Esophagus squamous epithelium (tissue), 5 donors: ENCODE measurements at places on chromosomes 1 and 21.
A peak's percentile ranks its signal among the peaks of the same experiment; 100 is the strongest.

GRCh38 chr21:43874085-43874805 lies 9.2 kb downstream of the AGPAT3 start:
- no peak overlapping the region for H3K27ac ChIP-seq
- no peak for DNase-seq
- H3K27me3 ChIP-seq: no peaks in the 10 kb centered on the region
- no peaks in the 10 kb centered on the region for H3K36me3 ChIP-seq

- no peaks in the 10 kb centered on the region for H3K27me3 ChIP-seq
- no peak overlapping the region for H3K4me3 ChIP-seq
- H3K27ac ChIP-seq: no peak overlapping the region
- DNase-seq: no peak
- no peaks in the 10 kb centered on the region for H3K4me1 ChIP-seq
These were observed 363.4 kb downstream of the PDE4B start for GRCh38 chr1:66156144-66156543.

DNA sequence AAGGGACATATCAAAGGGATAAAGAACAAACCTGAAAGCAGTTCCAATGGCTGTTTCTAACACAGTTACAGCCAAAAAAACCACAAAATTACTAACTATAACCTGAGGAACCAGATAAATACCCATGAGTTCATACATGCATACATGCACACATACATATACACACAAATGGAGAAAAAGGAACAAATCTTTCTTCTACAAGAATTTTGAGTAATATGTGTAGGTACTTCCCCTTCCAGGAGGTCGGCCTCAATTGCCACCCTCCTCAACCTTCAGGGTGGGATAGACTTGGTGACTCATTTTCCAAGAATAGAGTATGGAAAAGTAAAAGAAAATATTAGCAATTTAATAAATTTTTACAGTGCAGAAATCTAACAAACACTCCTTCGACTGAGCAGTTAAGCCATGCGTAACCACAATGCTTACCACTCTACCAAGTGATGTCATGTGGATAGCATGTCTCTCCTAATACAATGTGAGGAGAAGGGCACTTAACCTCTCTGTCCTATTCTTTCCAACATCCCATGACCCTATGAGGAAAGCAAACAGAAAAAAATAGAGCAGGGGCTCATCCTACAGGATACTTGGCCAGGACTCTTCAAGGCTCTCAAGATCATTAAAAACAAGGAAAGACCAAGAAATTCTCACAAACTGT lies 243.0 kb upstream of the RUNX1 start:
- no peak for DNase-seq
- H3K27ac ChIP-seq: no peak overlapping the region
- no peak overlapping the region for H3K4me3 ChIP-seq
- H3K36me3 ChIP-seq: no peaks in the 10 kb centered on the region
- H3K27me3 ChIP-seq: no peaks in the 10 kb centered on the region

- no peak overlapping the region for H3K4me3 ChIP-seq
- no peaks in the 10 kb centered on the region for H3K36me3 ChIP-seq
- H3K4me1 ChIP-seq: no peaks in the 10 kb centered on the region
- no peak overlapping the region for H3K27ac ChIP-seq
These were observed 292.4 kb downstream of the PLPP3 start for GRCh38 chr1:56286956-56287355.

DNA sequence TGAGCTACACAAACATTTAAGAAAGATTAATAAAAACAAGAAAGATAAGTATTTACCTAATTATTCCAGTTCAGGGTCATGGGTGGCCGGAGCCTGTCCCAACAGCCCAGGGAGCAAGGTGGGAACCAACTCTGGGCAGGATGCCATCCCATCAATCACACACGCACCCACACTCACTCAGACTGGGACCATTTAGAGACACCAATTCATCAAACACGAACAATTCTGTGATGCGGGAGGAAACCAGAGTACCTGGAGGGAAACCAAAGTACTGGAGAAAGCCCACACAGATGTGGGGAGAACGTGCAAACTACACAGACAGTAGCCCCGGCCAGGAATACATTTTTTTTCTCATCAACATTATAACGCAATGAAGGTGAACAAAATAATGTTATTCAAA lies 16.2 kb downstream of the WASF2 start:
- H3K27me3 ChIP-seq: no peaks in the 10 kb centered on the region
- peaks cover 19% of the 10 kb centered on the region for H3K4me1 ChIP-seq
- peak overlapping the region; percentile 41 for H3K27ac ChIP-seq

DNA sequence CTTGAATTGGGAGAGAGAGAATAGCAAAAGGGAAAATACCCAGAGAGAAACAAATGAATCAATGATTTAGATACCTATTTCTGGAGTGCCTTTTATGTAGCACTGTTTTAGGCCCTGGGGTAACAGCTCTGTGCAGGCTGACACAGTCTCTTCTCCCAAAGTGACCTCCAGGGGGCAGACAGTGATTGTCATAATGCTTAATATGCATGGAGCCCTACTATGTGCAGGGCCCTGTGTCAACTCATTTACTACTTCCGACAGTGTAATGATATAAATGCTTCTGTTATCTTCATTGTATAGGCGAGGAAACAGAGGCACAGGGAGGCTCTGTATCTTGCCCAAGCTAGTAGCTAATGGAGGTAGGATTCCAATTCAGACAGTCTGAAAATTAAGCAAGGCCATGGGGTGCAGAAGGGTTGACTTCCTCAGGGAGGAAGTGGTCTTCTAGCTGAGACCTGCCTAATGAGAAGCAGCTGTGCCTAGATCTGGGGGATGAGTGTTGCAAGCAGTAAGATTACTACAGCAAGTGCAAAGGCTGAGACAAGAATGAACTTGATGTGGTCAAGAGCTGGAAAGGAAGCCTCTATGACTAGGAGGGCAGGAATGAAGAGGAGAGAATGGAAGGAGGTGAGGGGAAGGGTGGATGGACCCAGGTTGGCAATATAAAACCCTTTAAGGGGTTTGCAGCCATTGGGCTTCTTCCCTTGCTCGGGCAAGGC lies 16.2 kb upstream of the SERINC2 start:
- no peak for DNase-seq
- no peaks in the 10 kb centered on the region for H3K27me3 ChIP-seq
- peaks cover 11% of the 10 kb centered on the region for H3K4me1 ChIP-seq
- no peak overlapping the region for H3K27ac ChIP-seq

- no peak overlapping the region for H3K4me3 ChIP-seq
- no peaks in the 10 kb centered on the region for H3K4me1 ChIP-seq
- no peaks in the 10 kb centered on the region for H3K36me3 ChIP-seq
- H3K27ac ChIP-seq: no peak overlapping the region
- no peak for DNase-seq
These were observed 1793.9 kb downstream of the NCAM2 start for GRCh38 chr21:22791986-22792560.

- H3K27ac ChIP-seq: no peak overlapping the region
- H3K4me3 ChIP-seq: no peak overlapping the region
- H3K4me1 ChIP-seq: no peaks in the 10 kb centered on the region
- DNase-seq: no peak
- no peaks in the 10 kb centered on the region for H3K27me3 ChIP-seq
- no peaks in the 10 kb centered on the region for H3K36me3 ChIP-seq
These were observed 494.7 kb downstream of the SMYD3 start for GRCh38 chr1:246012341-246012740.

DNA sequence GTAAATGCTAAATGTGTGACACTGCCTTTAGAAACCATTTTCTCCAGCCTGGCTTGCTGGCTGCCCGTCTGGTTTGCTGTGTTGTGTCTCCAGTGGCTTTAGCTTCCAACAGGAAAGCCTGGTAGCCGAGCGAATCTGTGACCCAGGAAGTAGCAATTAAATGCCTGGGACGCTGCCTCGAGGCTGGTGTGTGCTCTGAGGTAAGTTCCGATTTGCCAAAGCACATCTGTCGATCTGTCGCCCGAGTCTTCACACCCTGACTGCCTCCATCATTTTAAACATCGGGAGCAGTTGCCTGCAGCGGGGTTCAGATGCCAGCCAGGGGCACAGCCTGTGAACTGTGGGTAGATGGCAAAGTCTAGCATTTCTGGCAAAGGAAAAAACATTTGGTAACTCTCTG lies 2.2 kb downstream of the MIB2 start:
- H3K4me1 ChIP-seq: peaks cover 26% of the 10 kb centered on the region
- H3K27me3 ChIP-seq: no peaks in the 10 kb centered on the region
- no peak overlapping the region for H3K27ac ChIP-seq
- DNase-seq: no peak
- no peak overlapping the region for H3K4me3 ChIP-seq

- H3K27me3 ChIP-seq: no peaks in the 10 kb centered on the region
- H3K27ac ChIP-seq: no peak overlapping the region
- no peak overlapping the region for H3K4me3 ChIP-seq
- no peaks in the 10 kb centered on the region for H3K4me1 ChIP-seq
- no peaks in the 10 kb centered on the region for H3K36me3 ChIP-seq
These were observed 233.3 kb upstream of the C1orf174 start for GRCh38 chr1:4133297-4133938.

DNA sequence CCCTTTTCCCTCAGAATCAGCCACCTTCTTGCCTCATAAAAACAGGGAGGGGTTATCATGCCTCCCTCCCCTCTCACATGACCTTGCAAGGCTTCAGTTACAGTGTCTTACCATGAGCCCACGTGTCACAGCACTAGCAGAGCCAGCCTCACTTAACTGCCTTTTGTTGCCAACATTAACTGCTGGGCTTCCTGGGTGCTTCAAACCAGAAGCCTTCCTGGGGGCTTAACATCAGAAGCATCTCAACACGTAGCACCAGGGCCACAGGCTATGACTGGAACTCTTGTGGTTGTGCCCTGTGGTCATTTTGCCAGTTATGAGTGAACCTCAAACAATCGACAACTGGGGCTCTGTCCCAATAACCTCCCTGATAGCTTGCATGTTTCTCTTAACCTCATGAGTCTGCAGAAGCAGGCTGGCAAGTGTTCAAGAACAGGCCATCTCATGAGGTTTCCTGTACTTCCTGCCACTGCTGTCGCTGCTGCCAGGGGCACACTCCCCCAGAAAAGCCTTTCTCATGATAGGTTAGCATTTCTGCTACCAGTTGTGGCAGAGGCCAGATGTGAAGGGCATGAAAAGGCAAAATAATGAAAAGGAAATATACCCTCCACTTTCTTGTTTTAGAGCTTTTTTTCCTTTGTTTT lies 132.2 kb downstream of the GLUL start:
- peaks cover 10% of the 10 kb centered on the region for H3K4me1 ChIP-seq
- DNase-seq: no peak
- H3K27ac ChIP-seq: peak overlapping the region; percentile 59
- H3K27me3 ChIP-seq: no peaks in the 10 kb centered on the region
- no peaks in the 10 kb centered on the region for H3K36me3 ChIP-seq
